ENCODE measurements at places on chromosomes 1 and 21.

DNA sequence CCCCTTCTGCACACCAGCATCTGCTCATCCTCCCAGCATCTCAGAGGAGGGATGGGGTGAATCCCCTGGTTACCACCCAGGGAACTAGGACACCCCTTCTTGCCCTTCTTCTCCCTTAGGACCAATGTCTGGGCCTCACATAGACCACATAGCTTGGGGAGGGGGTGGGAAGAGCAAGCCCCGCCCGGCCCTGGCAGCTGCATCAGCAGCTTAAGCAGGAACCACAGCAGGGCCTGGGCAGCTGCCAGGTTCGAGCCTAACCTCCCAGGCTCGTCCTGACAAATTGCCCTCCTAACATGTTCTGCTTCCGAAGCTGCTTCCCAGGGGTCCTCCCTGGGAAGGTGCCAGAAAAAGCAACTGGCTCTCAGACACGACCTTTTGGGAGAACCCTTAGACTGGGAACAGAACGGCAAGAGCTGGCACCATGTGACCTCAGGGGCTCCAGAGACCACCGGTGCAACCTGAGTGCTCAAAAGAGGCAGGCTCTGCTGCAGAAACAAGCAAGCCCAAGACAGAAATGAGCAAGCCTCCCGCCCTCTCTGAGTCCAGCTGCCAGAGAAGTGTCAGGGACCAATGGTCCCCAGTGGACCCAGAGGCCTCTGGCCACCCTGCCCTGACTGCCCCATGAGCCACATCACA is 18.4 kb upstream of the CLSTN1 start:
- no peak for DNase-seq

DNA sequence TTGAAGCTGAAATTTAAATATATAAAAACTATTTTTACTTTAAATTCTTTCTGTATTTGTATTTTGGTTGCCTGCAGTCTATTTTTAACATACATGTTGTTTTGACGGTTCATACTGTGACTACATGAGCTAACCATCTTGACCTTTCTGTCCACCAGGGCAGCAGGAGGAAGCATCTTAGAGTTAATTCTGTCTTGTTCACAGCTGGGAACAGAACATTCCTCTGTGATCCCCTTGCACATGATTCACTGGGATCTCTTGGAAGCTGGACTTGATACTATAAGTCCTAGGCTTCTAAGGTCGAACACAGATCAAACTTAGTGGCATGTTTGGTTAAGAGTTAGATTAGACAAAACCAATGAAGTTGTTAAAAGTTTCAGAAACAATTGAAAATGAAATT is 99.7 kb downstream of the NFIA start:
- DNase-seq = no peak

GRCh38 chr1:6099787-6100765 is 54.4 kb downstream of the KCNAB2 start:
- peak; percentile 82 for DNase-seq

DNA sequence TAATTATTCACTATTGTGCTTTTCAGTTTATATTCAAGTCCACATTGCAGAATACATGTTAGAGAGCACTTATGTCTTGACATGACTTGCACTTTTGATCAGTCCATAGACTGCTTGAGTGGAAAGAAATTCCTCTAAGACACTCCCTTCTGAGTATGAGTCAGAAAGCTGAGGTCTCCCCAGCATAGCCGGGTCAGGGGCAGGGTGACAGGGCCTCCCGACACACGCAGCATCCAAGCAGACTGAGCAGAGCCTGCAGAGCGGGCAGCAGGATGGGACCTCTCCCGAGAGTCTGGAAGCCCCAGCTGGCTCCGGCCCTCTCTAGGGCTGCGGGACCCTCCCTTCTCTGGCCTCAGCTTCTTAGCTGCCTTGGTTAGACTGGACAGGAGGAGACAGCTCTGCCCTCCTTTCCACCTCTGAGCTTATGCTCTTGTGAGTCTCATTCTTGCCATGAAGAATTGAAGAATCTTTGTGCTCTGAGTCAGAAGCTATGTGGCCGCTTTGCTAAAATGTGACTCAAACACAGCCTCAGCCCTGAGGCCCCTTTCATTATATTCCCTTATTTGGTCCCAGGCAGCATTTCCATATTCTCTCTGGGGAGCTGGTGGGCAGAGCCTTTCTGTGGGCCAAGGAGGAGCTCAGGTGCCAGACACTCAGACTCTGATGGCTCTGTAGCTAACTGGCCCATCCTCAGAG is 11.2 kb upstream of the CAPN2 start:
- DNase-seq = peak; percentile 42

DNA sequence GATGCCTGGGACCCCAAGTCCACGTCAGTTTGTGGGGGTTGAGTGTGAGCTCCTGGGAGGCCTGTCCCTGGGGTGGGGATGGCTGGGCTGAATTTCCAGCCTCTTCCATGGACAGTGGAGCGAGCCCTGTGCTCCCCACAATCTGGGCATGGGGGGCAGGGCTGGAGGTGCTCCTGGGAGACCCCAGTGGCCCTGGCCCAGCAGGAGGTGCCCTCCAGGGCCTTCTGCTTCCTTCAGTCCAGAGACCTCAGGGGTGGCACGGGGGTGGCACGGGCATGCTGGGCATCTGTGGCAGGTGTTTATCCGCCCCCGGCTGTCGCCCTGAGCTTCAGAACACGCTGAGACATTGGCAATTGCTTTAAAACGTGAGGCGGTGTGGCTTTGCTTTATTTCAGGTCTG is 40.9 kb downstream of the MORN1 start:
- DNase-seq = no peak

GRCh38 chr1:117237726-117238381 is 27.1 kb upstream of the VTCN1 start:
- no peak for DNase-seq

- DNase-seq = no peak
These were observed 42.8 kb upstream of the PPP2R5A start for GRCh38 chr1:212242288-212242984.

DNA sequence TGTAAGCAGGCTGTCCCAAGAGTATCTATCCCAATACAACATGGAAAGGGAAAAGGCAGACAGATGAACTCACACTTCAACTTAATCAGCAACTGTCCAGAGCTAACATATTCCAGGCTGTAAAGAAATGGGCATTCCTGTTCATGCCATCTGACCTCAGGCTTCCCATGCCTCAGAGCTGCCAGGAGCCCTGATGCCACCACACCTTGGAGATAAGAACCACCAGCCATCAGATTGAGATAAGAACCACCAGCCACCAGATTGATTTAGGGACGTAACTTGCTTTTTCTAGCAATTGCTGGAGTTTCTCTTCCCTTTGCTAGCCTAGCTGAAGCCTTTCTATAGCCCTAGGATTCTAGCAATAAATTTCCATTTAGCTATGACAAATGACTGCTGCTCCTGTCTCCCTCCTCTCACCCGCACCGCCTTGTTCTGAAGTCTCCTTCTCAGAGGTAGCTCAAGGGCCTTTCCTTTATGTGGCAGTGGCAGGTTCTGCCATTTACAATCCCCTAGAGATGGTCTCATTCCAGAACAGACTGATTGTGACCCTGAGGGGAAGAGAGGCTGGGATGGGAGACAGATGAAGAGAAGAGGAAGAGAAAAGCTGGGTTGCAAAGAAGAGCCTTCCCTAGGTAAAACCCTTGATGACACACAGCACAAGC is 88.0 kb upstream of the CTTNBP2NL start:
- no peak for DNase-seq

GRCh38 chr1:46490406-46490655 is 695 bp downstream of the DMBX1 start:
- DNase-seq = no peak

DNA sequence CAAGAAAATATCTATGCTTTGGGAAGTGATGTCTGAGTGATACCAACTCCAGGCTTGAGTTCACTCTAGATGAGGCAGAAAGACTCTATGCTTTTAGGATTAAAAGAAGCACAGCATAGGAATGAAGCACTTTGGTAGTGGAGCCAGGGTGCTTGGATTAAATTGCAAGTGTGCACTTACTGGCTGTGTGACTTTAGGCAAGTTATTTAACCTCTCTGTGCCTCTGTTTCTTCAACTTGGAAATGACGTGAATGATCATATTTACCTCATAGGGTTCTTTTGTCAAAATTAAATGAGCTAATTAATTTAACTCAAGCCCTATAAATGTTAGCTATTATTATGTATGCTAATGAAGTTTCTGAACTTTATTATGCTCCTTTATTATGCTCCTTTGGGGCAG is 446.1 kb downstream of the TTLL7 start:
- DNase-seq = no peak

- DNase-seq = no peak
These were observed 45.3 kb downstream of the PGM1 start for GRCh38 chr1:63638471-63638870.

DNA sequence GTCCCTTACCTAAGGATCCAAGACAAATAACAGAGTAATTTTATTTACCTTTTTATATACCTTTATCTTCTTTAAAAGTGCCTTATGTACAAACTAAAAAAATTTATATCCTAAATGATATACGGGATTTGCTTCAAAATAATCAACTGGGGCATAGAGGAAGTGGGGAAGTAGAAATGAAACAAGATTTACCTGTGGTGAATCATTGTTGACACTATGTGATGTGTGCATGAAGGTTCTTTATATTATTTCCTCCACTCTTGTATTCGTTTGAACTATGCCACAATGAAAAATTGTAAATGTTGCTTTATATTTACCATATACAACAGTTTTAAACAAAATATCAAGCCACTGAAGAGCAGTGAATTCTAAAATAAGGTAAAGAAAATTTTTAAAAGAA is 13.0 kb downstream of the RGS7 start:
- DNase-seq = no peak

DNA sequence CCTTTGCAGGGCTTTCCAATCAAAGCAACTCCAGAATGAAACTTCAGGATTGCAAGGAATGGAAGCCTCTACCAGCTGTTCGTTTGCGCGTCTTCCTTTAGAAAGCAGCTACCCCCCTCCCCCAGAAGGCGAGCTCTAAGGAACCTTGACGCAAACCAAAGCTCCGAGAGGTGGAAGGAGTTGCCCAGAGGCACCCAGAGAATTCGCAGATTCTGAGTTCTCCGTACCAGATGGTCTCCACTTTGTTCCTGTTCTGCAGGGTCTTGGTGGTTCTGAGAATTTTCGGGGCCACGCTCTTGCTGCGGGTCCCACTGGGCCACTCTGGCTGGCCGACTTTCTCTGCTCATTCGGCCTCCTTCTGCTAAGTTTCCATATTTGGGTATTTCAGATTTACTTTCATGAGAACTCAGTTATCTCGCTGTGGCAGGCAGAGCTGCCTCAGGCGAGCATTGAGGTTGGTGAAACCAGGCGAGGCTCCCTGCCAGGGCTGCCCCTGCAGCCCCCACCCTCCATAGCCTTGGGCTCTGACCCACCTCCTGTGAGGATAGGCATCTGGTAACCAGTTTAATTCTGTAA is 801 bp downstream of the TRAF5 start:
- DNase-seq = no peak

GRCh38 chr1:246418565-246419312 is 88.3 kb downstream of the SMYD3 start:
- DNase-seq = no peak

GRCh38 chr21:42513985-42514882 is 582 bp downstream of the SLC37A1 start:
- DNase-seq = peak; percentile 48

DNA sequence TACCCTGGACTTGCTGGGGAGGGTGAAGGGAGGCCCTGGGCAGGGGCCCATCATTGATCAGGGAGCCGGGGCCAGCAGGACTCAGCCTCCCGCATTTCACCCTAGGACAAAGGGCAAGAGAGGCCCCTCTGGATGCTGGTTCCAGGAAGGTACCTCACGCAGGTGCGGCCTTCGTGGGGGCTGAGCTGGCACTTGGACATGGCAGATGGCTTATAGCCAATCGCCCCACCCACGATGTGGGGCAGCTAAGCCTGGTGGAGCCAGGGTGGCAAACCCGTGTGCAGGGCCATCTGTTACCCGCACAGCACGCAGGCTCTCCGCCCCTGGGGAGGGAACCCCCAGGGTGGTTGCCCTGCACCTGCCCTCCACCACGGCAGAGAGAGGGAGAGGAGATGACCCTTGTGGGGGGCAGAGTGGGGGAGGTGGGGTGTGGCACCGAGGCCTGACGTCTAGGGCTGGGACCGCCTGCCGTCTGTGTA is 2.5 kb downstream of the TFF3 start:
- DNase-seq = no peak

GRCh38 chr1:234373959-234374254 is 651 bp downstream of the COA6 start:
- no peak for DNase-seq

Data from 8988T (cell line).